ENCODE measurements at places on chromosomes 1 and 21. TPM values are rescaled to one million over a fixed set of nuclear protein-coding genes. Genes with fewer than 3 reads are reported as not detected.

The GBP7 gene
- total RNA-seq, result not detected

- ATAC-seq, result no peak
Observed at GRCh38 chr1:200784576-200784975, 45.9 kb downstream of the CAMSAP2 start.

The WNT2B gene
- total RNA-seq, result 4.3 TPM

DNA sequence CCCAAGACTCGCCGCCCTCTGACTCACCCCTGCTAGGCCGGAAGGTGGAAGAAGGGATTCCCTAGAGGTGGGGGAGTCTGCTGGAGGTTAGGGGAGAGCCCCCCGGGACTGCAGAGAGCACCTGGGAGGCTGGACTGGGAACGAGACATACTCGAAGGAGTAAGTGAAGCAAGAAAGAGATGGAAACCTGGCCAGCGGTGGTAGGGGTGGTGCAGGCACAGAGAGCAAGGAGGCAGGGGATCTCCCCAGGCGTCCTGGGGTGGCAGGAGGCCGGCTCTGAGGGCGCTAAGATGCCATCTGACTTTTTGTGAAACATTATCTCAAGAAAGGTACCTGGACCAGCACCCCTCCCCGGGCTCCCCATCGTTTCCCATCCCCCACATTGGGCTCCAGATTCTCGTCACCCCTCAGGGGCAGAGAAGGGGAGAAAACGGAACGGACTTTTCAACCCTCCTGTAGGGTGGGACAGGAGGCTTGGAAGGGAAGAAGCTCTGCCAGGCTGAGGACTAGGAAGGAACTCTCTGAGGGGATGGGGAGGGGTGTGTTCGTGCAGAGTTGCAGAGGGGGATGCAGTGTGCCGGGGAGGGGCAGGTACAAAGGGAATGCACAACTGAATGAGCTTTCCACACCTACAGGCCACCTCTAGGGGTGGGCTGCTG, 708 bp downstream of the CHRNB2 start:
- no peak for ATAC-seq

DNA sequence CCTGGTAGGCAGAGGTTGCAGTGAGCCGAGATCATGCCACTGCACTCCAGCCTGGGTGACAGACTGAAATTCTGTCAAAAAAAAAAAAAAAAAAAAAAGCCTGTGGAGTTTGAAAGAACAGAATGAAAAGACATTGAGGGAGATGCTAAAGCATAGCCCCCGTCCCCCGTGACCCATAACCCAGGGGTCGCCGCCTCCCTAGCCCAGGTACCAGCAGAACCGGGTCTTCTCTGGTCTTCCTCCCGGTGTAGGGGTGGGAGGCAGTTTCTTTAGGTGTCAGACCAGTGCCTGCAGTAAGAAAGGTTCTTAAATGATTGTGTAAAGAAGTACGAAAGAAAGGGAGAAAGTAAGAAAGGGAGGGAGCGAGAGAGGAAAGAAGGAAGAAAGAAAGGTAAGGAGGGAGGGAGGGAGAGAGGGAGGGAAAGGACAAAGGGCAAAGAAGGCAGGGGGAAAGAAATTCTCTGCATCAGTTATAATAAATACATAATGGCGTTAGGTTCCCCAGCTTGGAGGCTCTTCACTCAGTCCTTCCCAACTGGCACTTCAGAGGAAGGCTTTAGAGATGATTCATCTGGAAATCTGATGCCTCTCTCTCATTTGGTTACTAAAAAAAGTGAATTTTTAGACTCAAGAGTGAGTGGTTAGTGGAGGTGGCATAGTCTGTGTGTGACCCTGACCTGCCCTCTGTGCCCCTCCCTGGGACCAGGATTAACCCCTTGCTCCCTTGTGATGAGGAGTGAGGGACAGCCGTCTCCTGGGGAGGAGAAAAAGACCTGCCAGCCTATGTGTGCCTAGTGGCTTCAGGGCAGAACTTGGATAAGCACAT, 1.1 kb downstream of the IL24 start:
- ATAC-seq, result no peak

- peak; percentile 67 for ATAC-seq
Observed at GRCh38 chr1:154608397-154609270, 648 bp upstream of the ADAR start.

- ATAC-seq, result no peak
Observed at GRCh38 chr1:192088496-192088895, 69.8 kb upstream of the RGS18 start.

GRCh38 chr1:178693366-178693765, 31.7 kb upstream of the RALGPS2 start:
- ATAC-seq, result peak; percentile 50

- no peak for ATAC-seq
Observed at GRCh38 chr1:77282866-77283539, 1.2 kb downstream of the AK5 start.

DNA sequence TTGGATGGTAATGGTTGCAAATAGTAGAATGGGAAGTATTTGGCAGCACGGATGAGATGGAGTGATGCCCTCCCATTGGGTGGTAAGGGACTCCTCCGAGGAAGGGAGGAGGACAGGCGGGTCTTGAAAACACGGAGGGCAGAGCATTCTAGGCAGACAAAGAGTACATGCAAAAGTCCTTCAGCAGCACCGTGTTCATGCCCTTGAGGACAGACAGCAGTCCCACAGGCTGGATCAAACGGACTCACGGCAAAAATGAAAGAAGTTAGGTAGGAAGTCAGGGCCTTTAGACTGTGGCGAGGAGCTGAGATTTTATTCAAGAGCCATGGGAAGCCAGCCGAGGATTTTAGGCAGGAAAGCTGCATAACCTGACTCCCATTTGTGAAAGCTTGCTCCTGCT, 253.9 kb downstream of the RHOU start:
- no peak for ATAC-seq

DNA sequence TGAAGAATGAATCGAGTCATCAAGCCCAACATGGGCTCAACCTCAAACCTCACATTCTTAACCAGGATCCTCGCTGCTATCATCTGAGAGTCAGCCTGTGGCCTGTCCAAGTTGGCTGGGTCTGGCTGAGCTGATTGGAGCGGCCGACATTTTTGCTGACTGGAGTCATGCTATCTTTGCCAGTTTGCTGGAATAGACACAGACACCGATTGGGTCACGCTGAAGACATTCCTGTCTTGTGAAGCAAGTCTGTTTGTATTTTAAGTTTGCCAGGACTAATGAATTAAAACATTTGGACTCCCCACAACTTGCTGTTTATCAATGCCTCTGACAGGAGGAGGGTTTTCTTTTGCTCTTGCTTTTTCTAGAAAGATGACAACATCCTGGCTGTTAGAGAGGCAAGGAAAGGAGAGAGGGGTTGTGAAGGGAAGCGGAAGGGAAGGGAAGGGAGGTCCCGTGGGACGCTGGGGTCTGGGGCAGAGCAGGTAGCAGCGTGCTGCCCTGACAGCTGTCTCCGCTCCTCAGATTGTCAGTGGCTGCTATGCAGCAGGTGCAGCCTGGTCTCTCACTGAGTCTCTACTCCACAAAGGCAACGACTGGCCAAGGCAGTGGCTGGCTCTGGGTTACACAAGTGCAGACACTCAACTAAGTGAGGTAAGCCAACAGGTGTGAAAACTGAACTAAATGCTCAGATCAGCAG, at the start of gene MAP3K7CL:
TSS of gene MAP3K7CL (plus strand) at position 375 of the 700 bp plus-strand sequence. CDS start 2,701 bp downstream, outside the sequence.
- ATAC-seq, result peak; percentile 96

The C1orf52 gene
- 33.8 TPM for total RNA-seq

The SPATA21 gene
- 0.47 TPM for total RNA-seq

DNA sequence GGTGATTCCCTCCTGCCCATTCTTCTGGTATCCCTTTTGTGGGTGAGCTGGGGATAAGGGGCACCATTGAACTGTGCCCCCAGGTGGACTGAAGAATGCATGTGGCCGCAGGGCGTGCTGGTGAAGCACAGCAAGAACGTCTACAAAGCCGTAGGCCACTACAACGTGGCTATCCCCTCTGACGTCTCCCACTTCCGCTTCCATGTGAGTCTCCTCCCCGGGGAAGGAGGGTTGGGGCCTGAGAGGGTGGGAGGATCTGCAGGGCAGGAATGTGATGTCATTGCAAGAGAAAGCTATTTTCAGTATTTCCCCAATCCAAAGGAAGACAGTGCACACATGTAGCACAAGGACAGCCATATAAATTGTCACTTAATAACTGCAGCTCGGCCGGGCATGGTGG, 7.5 kb upstream of the KPNA6 start:
- no peak for ATAC-seq

DNA sequence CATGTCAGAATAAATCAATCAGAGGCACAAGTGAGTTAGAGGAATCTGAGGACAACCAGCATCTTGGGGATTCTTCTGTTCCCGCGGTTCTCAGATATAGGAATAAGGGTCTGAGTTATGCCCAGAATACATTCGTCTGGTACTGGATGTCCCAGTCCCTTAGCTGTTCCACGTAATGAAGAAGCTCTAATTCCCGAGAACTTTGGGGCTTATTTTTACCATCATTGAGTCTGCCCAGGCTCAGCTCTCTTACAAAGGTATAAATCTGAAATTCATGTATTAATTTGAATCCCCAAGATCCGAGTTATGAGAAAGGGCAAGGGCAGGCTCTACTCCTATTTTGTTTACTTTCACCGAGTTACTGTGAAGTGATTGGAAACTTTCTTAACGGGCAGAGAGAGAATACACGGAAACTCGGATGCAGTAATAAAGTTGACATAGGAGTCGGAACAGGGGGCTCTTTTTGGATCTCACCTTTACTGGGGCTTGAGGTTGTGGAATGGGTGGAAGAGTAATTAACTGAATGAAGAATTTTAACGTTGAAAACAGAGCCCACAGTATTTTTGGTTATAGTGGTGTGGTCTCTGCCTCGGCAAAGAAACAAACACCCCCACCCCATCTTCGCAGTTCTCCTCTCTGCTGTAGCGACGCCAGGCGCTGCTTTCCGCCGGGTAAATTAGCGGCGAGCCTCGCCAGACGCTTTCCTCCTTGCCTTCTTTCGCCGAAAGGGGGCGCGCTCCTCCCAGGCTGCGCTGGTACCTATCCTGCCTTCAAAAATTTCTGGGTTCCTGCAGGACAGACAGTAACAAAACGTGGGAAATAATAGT, 7.1 kb downstream of the PRRX1 start:
- peak; percentile 58 for ATAC-seq

The THAP3 gene
- 45.2 TPM for total RNA-seq
